NCI-H2171 (cell line): ENCODE measurements at places on chromosomes 16 and 17.
A peak's percentile ranks its signal among the peaks of the same experiment; 100 is the strongest.

DNA sequence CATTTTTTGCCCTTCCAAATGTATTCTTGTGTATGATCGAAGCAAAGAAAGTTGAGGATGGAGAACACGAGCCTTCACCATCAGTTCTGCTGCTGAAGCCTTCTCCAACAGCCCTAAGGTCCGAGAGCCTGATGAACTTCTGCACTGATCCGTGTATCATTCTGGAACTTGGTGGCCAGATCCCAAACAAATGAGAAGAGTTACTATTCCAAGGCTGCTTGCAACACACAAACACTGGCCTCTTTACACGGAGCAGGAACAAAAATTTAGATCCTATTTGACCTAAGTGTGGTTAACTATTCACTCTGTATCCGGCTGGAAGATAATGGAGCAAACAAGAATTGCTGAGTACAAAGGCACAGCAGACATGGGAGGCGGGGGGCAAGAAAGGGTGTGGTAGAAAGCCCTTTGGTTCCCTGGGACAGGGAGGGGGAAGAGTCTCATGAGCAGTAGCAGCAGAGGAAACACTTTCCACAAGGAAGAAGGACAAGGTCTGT is 282.9 kb downstream of the SOX9 start:
- DNase-seq: no peak

GRCh38 chr16:66476328-66477027 is 49.4 kb downstream of the BEAN1 start:
- DNase-seq: no peak

GRCh38 chr16:53084141-53084541 is 29.4 kb downstream of the CHD9 start:
- no peak for DNase-seq

- DNase-seq: no peak
Measured at GRCh38 chr16:2335286-2335895, 5.1 kb downstream of the ABCA3 start.

GRCh38 chr16:20868890-20869289 is 31.3 kb downstream of the DCUN1D3 start:
- DNase-seq: no peak

DNA sequence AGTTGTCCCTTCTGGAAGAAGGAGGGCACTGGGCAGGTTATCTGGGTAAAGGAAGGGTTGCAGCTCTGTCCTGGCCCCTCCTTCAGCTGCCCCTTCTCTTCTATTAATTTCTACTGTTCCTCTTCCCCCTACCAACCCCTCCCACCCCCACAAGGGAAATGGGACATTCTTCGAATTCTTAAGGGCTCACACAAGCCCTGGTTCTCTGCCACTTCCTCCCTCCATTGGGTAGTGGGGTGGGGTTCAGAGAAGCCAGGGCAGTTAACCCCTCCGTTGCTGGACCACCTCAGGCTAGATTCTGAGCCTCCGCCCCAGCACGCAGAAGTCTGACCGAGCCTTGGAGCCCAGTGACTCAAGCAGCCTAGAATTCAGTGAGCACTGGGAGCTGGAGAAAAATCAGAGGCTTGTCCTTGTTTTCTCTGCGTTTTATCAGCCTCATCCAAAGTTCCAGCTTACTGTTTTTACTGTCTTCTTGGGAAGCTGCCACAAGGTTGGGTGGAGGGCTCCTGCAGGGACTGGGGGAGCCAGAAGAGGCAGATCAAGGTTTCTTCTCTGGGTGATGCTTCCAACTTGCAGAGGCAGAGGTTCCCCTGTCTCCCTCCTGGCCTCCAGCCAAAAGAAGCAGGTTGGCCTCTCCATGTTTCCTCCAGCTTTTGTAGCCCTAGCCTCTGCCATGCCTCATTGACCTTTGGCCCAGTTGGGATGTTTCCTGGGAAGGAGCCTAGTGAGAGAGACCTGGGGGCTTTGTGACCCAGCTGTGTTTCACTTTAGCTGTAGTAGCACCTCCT is 10.2 kb downstream of the LASP1 start:
- DNase-seq: peak; percentile 43

DNA sequence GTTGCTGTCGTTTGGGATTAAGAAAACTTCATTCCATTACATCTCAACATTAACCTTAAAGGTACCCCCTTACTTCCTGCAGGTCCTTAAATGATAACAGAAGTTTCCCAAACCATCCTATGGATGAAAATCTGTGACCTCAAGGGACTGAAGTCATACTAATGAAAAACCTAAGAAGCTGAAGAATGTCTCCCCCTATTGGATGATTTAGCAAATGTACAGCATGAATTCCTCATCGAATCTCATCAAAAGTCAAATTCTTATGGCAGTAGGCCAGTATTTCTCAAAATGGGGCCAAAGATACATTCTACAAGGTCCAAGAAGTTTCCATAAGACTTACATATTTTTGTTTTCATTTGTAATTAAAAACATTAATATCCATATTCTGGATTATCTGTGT is 13.5 kb downstream of the SCO1 start:
- DNase-seq: no peak

- DNase-seq: no peak
Measured at GRCh38 chr17:1727258-1727789, 2.8 kb downstream of the WDR81 start.

- no peak for DNase-seq
Measured at GRCh38 chr16:10744370-10745030, 858 bp downstream of the NUBP1 start.

DNA sequence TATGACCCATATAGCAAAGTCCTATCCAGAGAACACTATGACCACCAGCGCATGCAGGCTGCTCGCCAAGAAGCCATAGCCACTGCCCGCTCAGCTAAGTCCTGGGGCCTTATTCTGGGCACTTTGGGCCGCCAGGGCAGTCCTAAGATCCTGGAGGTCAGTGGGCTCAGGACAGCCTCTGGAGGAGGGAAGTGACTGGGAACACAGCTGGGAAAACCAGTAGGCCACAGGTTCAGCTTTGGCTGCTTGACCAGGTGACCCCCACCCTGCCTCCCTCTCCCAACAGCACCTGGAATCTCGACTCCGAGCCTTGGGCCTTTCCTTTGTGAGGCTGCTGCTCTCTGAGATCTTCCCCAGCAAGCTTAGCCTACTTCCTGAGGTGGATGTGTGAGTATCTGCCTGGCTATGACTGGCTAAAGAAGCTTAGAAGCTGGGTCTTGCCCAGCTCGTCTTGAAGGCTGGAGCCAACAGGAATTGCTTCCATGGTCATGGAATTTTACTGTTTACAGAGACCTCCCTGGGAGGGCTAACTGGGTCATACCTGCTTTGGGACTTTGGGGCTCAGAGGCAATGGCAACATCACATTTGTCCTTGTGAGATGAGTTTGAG is 1.5 kb upstream of the OVCA2 start:
- no peak for DNase-seq

DNA sequence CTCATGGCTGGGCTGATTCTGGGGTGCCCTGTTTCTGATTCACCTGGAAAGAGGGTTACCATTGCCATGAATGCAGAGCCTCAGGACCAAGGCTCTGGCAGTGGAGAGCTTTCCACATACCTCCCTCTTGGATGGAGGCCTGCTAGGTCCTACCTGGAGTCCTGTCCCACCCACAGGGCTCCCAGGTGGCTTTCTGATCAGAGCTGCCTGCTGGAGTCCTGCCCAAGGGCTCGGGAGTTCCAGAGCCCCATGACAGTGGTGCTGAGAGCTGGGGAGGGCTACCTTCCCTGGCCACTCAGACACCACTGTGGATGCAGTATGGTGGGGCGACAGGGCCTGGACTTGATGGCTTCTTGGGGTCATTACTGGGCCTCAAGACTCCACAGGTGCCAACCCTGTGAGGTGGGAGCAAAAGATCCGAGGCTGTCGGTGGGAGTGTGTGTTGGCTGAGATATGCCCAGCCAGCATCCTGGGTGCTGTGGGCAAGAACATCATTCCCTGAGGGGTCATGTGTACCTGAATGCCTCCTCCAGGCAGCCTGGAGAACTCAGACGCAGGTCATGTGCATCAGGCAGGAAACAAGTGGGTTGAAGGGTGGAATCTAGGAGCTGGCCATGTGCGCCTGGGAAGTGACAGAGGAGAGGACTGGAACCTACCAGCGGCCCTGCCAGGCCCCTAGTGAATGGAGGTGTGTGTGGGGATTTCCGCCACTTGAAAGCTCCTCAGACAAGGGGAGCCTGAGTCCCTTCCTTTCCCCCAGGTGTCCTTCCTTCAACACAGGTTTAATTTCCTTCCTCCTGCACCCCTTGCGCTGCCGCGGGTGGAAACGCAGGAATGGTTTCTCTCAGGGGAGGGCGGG is 2.3 kb upstream of the WNT3 start:
- DNase-seq: no peak

DNA sequence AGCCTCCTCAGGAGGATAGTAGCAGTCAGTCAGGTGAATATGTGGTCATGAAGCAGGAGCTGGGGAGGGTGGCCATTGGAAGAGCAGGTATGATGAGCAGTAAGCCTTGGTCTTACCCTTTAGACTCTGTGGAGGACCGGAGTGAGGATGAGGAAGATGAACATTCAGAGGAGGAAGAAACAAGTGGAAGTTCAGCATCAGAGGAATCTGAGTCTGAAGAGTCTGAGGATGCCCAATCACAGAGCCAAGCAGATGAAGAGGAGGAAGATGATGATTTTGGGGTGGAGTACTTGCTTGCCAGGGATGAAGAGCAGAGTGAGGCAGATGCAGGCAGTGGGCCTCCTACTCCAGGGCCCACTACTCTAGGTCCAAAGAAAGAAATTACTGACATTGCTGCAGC is 12.7 kb downstream of the SRCAP start:
- DNase-seq: no peak

DNA sequence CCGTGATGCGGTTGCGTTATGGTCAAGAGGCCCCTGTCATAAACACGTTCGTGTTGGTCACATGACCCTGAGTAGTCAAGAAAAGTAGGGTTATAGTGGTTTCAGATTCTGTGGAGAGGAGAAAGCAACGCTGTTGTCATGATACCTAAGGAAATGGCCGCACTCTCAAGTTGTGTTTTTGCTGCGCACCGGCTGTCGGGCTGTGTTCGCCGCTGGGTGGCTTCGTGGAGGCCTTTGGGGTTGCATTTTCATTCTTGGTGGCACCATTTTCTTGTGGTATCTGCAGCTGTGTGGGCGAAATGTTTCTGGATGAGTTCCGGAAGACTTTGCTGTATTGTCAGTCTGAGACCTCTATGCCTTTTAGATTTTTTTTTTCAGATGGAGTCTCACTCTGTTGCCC is 35.0 kb downstream of the DEF8 start:
- no peak for DNase-seq

- peak; percentile 61 for DNase-seq
Measured at GRCh38 chr17:72270273-72270924, 149.6 kb downstream of the SOX9 start.

GRCh38 chr16:19876501-19877059 is 8.1 kb downstream of the GPRC5B start:
- DNase-seq: peak; percentile 58

DNA sequence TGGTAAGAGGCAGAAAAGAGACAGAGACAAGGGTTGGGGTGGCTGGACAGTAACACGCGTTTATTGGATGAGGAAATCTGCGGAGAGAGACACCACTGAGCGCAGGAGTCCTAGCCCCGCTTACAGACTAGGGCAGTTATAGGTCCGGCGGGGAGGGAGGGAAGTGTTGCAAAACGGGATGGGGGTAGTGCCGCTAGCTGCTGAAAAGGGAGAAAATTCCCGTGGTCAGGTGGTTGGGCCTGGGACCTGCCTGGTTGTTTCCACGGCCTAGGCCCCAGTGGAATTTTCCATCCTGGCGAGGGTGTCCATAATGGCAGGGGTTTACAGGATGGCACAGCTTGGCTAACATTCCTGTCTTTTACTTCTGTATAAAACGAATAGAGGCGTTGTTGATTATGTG is 5.5 kb upstream of the CPHXL2 start:
- no peak for DNase-seq

DNA sequence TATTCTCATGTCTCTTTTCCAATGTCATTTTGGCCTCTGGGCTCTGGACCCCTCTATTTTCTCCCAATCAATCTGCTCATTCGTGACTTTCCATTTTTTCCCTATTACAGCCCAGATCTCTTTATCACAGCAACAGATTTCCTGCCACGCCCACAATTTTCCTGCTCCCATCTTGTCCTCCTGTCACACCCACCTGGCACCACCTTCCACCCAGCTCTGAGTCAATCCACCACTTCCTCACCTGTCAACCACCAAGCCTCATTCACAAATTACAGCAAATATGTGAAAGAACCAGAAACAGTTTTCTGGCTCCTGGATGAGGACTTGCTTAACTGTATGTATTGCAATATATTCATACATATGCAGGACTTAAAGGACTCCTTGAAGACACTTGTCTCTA is 311.3 kb downstream of the GRIN2A start:
- DNase-seq: no peak

DNA sequence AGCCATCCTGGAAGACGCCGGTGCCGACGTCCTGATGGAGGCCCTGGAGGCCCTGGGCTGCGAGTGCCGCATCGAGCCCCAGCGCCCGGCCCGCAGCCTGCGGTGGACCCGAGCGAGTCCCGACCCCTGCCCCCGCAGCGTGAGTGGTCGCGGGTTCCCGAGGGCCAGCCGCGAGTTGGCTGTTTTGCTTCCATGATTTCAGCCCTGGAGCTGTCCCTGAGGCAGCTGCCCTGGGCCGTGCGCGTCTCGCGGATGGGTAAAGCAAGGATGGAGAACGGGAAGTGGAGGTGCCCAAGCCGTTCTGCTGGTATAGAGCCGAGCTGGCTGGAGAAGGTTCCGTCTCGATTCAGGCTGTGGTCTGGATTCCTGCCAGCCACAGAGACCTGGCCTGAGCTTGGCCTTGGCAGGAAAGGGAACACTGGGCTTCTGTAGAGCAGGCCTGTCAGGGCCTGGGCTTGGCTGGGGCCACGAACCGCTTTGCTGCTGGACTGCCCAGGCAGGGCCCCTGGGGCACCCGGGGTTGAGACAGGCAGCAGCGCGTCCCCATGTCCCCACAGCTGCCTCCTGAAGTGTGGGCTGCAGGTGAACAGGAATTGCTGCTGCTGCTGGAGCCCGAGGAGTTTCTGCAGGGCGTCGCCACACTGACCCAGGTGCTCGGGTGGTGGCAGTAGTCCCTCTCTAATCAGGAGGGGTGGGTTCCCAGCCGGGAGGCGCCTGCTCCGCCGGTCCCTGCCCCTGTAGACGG is 941 bp upstream of the MRPS34 start:
- no peak for DNase-seq

DNA sequence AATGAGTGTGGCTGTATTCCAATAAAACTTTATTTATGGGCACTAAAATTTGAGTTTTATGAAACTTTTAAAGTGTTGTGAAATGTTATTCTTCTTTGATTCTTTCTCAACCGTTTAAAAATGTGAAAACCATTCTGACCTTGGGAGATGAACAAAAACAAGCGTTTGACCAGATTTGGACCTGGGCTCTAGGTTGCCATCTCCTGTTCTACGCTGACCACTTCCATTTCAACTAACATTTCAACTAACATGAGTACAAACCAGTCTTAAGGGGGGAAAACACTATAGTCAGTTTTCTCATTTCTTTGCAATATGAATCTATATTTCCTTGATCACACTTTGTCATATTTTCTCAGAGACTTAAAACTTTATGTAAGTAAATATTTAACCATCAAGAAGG is 118.4 kb upstream of the IRX5 start:
- no peak for DNase-seq

GRCh38 chr16:67028167-67028695 is 718 bp upstream of the CBFB start:
- DNase-seq: no peak
